ENCODE measurements at places on chromosomes 2 and 18.

GRCh38 chr2:46847726-46848412 is 67.7 kb downstream of the MCFD2 start:
- no peak for DNase-seq

DNA sequence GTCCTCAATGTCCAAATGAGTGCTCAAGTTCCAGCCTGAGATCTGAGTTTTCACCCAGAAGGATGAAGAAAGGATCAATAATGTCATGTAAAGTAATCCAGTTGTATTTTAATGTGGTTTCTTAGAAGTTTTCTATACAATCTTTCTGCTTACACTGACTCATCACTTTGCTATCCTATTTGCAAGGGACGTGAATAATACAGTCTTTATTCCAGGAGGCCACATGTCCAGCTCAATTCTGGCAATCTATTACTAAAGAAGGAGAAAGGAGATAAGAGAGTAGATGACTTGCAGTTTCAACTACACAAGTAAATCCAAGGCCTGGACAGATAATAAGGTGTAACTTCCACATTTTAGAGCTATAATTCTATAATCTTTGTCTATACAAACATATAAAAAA is 601.1 kb upstream of the SETBP1 start:
- no peak for DNase-seq

- DNase-seq = no peak
Observed at GRCh38 chr2:237422309-237422708, 8.3 kb upstream of the COL6A3 start.

DNA sequence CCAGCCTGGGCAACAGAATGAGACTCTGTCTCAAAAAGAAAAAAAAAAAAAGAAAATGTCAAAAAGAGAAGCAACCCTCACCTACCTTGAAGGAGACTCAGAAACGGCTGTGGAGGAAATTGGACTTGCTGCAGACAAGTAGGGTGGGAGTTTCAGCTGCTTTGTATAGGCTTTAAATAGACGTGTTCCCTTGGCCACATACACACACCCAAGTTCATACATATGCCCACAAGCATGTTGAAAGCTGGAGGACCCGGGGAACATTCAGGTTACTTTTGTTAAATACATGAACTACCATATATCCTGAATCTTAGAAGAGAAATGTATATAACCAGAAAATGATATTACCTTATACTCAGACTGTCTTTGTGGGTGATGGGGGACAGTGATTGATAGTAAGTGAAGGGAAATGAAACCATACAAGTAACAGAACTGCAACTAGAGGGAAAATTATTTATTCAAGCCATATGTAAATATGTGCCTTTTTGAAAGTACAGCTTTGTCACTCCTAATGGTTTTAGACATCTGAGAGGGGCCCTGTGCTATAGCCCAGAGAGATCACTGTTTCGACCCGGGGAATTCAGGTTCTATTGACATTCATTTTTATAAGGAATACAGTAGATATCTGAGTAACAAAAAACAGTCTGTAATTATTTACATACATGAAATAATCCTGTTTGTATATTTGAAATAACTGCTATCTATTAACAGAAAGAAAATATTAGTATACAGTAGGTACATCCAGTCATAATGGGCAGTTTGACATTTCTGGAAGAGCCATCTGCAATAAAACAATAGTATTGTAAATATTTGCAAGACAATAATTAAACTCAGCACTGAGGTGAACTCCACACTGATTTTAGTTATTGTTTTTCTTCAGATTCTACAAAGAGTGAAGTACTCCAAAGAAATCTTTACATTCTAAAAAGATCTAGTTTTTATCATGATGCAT is 48.0 kb upstream of the TGIF1 start:
- DNase-seq = no peak

DNA sequence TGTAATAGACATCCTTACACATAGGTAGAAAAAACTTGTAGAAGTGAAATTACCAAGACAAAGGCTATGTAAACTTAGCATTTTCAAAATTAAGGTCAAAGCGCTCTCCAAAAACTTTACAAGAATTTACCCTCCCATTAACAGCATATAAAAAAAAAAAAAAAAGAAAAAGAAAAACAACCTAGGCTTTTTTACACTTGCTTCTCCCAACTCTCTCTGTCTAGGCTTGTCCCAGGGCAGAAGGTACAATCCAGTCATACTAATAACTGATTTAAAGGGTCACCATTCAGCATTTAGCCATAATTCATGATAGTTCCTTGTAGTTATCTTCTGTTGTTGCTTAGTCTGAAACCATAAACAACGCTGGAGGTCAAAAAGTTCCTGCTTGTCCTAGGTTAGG is 130.5 kb downstream of the BCL2 start:
- DNase-seq = no peak
